ENCODE measurements at places on chromosomes 4 and X.

GRCh38 chrX:84453351-84454246 lies 48.7 kb downstream of the HDX start:
- H3K27ac ChIP-seq, result no peak overlapping the region
- no peak overlapping the region for H3K4me3 ChIP-seq
- H3K4me1 ChIP-seq, result no peaks in the 10 kb centered on the region
- peaks cover 38% of the 10 kb centered on the region for H3K36me3 ChIP-seq

DNA sequence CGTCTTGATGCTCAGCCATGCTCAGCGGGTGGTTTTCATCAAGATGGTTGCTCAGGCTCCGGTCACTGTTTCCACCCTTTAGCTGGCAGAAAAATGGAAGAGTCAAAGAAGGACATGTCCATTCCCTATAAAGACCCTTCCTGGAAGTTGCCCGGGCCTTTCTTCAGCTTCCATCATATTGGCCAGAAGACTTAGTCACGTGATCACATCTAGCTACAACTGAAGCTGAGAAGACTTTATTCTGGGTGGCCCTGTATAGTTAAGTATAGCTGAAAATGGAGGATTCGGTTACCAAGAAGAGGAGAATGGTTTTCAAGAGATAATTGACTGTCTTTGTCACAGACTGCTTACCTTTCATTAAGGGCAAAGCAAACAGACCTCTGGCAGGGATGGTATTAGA lies 296.7 kb upstream of the CASK start:
- no peaks in the 10 kb centered on the region for H3K36me3 ChIP-seq
- no peaks in the 10 kb centered on the region for H3K4me1 ChIP-seq
- H3K27me3 ChIP-seq, result no peaks in the 10 kb centered on the region
- no peak overlapping the region for H3K4me3 ChIP-seq

- no peak overlapping the region for H3K4me3 ChIP-seq
- H3K27ac ChIP-seq, result no peak overlapping the region
- H3K27me3 ChIP-seq, result no peaks in the 10 kb centered on the region
- DNase-seq, result no peak
- H3K4me1 ChIP-seq, result peaks cover 29% of the 10 kb centered on the region
Measured at GRCh38 chr4:1766106-1767060, 26.7 kb upstream of the FGFR3 start.

- H3K27me3 ChIP-seq, result no peaks in the 10 kb centered on the region
- H3K4me3 ChIP-seq, result no peak overlapping the region
- no peak overlapping the region for H3K27ac ChIP-seq
Measured at GRCh38 chrX:17769701-17770269, 32.5 kb downstream of the SCML1 start.

DNA sequence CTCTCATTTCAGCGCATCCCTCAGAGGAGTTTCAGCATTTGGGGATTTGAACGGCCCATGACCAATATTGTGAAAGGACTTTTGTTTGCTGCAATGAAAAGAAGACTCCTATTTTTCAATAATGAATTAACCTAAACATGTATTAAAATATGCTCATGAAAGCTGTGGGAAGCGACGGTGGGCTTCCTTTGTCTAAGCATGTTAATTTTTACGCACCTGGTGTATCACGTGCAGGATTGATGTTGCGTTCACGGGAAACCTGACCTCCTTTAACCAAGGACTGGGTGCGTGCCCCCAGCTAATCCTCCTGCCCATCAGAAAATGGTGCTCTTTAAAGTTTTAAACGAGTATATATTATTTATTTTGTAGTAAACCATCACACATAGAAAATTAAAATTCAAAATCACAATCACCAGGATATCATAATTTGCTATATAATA lies 590 bp upstream of the CCDC110 start:
- peaks cover 2% of the 10 kb centered on the region for H3K4me1 ChIP-seq
- peak overlapping the region; percentile 45 for H3K27ac ChIP-seq
- no peak for DNase-seq

GRCh38 chrX:6777238-6778002 lies 242.5 kb upstream of the VCX3A start:
- no peak overlapping the region for H3K4me3 ChIP-seq
- H3K27me3 ChIP-seq, result peaks cover 6% of the 10 kb centered on the region
- peaks cover 13% of the 10 kb centered on the region for H3K4me1 ChIP-seq
- no peak overlapping the region for H3K27ac ChIP-seq
- DNase-seq, result no peak

DNA sequence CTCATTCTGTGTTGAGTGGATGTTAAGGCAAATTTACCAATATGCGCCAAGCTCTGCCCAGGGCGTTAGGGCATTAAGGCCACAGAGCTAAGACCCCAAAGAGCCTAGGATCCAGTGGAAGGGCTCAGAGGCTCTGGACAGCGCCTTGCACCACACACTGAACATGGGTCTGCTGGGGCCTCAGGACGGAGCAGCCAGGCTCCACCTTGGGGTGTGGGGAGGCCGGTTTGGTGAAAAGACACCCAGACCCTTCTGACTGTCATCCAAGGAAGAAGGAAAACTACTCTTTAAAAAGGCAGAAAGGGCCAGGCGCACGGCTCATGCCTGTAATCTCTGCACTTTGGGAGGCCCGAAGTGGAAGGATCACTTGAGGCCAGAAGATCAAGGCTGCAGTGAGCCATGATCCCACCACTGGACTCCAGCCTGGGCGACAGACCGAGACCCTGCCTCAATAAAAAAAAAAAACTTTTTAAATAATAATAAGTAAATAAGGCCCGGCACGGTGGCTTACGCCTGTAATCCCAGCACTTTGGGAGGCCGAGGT lies 1.3 kb upstream of the MRFAP1 start:
- peak overlapping the region; percentile 43 for H3K27ac ChIP-seq
- DNase-seq, result no peak
- H3K4me3 ChIP-seq, result peak overlapping the region; percentile 38
- peaks cover 29% of the 10 kb centered on the region for H3K4me1 ChIP-seq
- H3K27me3 ChIP-seq, result no peaks in the 10 kb centered on the region

Data from mesothelial cell of epicardium (in vitro differentiated cells).